ENCODE measurements at places on chromosomes 16 and 17.

- peak; percentile 77 for DNase-seq
Measured at GRCh38 chr17:81295031-81295675, at the start of gene SLC38A10. Gene SLC38A10 (minus strand): TSS chr17:81295307. CDS start chr17:81294921, 386 bp downstream.

DNA sequence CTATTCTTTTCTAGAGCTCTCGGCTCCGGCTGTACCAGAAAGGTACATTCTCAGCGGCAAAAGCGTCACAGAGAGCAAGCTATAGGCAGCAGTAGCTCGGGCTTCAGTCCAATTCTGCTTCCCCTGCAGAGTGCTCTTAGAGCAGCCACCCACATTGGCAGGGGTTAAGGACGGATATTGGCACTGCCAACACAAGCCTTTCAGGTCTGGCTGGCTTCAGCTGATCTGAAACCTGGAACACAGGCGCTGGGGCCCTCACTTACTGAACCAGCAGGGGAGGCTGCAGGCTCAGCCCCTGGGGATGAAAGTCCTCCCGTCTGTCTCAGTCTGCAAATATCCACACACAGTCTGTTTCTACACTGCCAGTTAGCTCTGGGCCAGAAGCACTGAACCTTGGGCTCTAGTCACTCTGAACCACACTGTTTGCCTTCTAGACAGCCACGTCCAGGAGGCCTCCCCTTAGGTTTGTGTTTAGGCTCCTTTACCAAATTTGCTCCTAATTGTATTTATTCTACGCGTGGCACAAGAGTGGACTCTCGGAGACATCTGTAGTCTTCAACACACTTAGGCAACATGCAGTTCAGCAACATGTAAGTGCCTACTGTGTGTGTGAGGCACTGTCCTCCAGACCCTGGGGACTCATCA is 40.1 kb downstream of the HIC1 start:
- no peak for DNase-seq

GRCh38 chr17:57045868-57046704 is 39.0 kb upstream of the AKAP1 start:
- DNase-seq, result peak; percentile 1

DNA sequence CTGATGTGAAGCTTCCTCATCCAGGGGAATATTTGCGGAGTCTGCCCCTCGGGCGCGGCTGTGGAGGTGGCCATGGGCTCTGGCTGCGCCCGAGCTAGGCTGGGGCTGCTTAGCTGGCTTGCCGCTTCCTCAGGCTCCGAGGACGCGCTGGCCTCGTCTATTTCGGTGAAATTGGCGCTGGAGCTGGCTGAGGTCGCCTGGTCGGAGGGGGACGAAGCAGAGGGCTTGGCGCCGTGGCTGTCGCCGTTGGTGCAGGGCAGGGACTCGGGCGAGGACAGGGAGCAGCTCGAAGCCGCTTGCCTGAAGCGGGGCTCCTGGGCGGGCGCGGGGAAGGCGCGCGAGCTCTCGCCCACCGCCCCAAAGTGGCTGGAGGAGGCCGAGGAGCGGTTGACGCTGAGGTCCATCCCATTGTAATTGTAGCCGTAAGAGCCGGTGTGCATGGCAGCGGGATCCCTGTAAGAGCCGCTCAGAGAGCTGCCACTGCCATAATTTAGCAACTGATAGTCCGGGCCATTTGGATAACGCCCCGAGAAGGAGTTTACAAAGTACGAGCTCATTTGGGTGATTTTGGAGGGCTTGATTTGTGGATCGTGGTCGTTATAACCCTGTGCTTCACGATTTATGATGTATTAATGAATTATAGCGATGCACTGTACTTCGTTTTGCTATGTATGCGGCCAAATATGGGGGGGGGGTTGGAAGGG is at the start of gene HOXB5:
HOXB5 (minus strand) TSS at position 654 of the 704 bp plus-strand sequence; CDS start at position 557, 97 bp downstream.
- DNase-seq, result no peak

DNA sequence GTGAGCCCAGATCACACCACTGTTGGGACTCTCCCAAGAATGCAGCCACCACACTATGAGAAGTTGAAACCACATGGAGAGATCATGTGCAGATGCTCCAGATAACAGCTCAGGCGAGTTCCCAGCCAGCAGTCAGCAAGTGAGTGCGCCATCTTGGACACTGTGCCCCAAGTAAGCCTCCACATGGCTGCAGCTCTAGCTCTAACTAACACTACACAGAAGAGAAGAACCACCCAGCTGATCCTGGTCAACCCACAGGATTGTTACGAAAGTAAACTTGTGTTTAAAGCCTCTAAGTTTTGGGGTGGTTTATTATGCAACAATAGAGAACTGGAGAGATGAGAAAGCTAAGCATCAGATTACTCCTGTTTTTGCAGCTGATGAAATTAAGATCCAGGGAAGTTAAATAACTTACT is 25.8 kb downstream of the SLC38A7 start:
- no peak for DNase-seq

GRCh38 chr16:90048347-90048722 is 28.8 kb downstream of the PRDM7 start:
- DNase-seq, result no peak

DNA sequence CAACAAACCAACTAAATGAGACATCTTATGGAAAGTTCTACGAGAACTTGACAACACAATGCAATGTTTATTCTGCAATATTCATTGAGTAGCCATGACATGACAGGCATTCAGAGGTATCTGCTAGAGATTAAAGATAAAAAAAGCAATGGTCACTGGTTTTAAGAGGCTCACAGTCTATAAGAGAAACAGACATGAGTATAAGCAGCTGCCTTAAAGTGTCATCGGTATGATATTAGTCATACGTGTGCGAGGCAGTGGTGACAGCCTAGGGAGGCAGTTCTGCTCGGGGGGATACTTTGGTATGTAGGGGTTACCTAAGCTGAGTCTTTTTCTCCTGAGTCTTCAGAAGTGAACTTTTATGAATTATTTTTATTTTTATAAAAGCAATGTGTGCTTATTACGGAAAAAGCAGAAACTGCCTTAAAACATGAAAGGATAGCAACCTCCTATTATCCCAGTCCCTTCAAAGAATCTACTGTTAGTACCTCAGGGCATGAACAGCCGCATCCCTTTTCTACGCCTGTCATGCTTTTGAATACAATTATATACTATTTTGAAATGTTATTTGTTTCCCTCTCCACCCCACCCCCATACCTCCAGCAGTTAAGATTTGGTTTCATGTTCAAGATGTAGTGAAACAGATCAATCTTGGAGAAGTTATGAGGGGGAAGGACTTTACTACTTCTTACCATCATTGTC is 7.7 kb downstream of the ST6GALNAC1 start:
- DNase-seq, result no peak

DNA sequence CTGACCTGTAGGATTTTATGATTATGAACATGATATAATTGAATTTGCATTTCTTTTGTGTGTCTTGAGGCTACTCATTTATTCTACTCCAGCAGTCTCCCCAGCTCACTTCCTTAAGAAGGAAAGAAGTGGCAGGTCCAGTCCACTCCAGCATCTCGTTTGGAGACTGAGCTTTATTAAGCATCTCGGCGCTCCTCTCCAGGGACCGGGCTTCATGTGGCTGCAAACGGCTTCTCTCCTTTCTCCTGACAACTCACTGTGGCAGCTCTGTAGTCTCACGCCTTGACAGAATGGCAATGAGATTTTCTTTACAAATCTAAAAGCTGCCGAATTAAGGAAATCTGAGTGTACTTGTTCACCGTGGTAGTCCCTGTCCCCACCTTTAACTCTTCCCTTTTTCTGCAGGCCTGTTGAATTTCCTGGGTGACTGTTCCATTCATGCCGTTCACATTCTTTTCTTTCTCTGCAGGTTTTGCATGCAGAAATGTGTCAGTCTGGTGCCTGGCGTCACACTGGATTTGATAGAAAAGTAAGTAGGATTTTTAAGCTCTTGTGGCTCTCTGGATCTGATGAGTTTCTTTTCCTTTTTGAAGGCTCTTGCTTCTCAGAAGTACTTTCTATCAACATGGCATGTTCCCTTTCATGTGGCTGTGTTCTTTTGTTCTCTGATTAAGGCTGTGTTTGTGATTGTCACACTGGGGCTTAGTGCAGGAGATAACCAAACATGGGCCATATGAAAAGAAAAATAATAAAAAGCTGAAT is 200.5 kb upstream of the CHMP6 start:
- DNase-seq, result no peak

DNA sequence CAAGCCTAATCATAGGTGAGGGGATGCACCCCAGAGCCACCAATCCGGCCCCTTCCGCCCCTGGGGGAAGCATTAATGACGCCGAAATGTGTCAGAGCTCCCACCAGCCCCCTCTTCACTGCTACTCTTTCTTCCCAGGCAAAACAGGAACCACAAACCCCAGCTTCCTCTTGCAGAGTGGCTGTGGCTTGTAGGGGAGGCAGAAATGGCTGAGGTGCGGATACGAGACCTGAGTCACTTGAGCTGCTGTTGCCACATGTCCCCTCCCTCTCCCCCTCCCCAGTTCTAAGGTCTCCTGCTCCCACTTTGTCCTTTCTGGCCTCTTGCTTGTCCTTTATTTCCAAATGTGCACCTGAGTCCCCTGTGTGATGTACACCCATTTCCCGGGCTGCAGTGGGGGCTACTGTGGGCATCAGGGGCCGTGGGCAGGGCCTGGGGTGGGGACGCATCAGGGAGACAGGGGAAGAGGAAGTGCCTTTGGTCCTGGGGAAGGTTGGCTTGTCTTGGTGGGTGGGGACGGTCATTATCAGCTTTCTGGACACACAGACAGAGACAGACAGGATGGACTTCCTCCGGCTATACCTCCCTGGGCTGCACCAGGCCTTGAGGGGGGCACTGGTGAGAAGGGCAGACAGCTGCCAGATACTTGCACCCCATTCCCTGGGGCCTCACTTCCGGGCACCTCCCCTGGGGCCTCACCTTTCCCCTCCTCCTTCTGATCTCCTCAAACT is at the start of gene APOBR:
APOBR (plus strand) TSS at position 523 of the 731 bp plus-strand sequence; CDS start at position 562, 39 bp downstream.
- DNase-seq, result peak; percentile 88

- DNase-seq, result peak; percentile 37
Measured at GRCh38 chr16:4801962-4802658, at the start of gene ROGDI. Gene ROGDI (minus strand): TSS chr16:4802633. CDS start chr16:4802571, 62 bp downstream.

DNA sequence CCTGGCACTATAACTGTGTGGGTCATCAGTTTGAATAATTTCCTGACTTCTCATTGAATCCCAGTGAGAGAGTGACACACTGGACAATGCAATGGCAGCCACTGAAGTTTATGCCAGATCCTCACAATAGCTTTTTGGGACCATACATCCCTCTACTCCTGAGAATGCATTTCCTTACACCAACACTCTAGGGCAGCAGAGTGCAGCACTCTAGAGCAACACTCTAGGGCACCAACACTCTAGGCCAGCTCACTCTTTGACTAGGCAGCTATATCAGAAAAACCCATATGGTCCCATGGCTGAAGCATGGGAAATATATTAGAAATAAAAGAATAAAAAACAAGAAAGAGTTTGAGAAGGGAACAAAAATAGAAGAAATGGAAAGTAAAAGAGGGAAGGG is 309.2 kb downstream of the MAP2K6 start:
- DNase-seq, result no peak

GRCh38 chr16:1075546-1075945 is 3.0 kb downstream of the SSTR5 start:
- no peak for DNase-seq

GRCh38 chr16:67246756-67247191 is 507 bp downstream of the FHOD1 start:
- no peak for DNase-seq

DNA sequence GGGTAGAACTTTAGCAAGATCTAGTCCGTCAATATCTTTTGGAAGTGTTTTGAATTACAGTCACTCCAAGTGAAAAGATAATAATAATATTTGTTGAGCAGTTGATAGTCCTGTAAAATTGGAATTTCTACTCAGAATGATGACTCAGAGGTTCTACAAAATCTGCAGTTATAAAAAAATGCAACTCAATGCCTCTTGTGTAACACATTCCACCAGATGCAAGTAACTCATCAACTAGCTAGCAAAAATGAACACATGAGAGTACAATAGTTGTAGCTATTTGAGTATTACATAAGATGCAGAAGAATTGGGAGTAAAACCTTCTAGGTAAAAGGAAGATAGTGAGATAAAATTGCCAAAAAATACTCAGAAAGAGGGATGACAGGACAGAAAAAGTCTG is 177.2 kb downstream of the CDH8 start:
- no peak for DNase-seq

GRCh38 chr17:18111330-18111971 is 2.9 kb downstream of the MYO15A start:
- no peak for DNase-seq

All from stimulated activated CD8-positive, alpha-beta memory T cell treated with anti-CD3 and anti-CD28 coated beads, Interleukin-7, amount 100 ng/mL, for 48 hours (primary cell).